ENCODE measurements at places on chromosomes 13 and 19. TPM values are rescaled to one million over a fixed set of nuclear protein-coding genes. Genes with fewer than 3 reads are reported as not detected.

GRCh38 chr13:103403148-103403740 is 337.0 kb upstream of the SLC10A2 start:
- DNase-seq: no peak

DNA sequence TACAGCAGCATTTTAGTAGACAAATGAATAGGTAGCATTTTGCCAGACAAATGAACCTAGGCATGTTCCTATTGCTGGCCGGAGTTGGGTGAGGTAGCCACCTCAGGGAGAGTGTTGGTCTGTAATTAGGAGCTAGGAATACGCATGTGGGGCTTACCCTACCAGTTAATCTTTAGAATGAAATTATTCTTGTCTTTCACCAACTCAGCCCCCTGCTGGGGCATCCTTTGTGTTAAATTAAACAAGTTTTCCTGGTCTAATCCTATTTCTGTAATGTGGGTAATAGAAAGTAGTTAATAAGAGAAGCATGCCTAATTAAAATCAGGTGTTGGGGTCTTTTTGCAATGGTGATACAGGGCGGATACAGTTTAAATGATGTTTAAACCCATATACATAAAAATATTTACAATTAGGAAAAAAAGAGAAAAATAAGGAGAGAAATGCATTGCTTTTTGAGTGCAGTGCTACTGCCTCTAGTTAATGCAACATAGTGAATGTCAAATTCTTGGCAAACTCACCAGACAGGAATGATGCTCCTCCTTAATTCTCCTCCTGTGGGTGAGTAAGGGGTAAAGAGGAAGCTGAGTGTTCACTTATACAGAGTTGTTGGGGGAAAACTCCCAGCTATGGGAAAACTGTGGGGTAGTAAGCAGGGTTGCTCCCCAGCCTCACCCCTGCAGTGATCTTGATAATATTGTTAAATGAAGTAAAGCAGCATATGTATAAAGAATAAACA is 276.4 kb upstream of the EDNRB start:
- DNase-seq: no peak

GRCh38 chr19:49741210-49741844 is 21.8 kb downstream of the TSKS start:
- no peak for DNase-seq

DNA sequence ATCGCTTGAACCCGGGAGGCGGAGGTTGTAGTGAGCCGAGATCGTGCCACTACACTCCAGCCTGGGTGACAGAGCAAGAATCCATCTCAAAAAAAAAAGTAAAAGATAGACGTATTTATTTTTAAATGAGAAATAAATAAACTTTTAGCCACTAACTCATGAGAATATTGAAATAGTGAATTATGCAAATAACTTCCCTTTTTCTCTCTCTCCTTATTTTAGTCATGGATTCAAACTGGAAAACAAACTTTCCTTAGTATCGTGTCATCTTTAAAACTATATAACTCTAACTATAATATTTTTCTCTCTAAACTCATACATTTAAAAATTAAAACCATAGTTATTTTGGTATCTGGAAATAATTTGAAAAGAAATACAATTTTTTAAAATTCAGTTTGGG is 96.1 kb downstream of the FRY start:
- DNase-seq: no peak

- no peak for DNase-seq
Observed at GRCh38 chr19:29173896-29174295, 39.1 kb downstream of the UQCRFS1 start.

DNA sequence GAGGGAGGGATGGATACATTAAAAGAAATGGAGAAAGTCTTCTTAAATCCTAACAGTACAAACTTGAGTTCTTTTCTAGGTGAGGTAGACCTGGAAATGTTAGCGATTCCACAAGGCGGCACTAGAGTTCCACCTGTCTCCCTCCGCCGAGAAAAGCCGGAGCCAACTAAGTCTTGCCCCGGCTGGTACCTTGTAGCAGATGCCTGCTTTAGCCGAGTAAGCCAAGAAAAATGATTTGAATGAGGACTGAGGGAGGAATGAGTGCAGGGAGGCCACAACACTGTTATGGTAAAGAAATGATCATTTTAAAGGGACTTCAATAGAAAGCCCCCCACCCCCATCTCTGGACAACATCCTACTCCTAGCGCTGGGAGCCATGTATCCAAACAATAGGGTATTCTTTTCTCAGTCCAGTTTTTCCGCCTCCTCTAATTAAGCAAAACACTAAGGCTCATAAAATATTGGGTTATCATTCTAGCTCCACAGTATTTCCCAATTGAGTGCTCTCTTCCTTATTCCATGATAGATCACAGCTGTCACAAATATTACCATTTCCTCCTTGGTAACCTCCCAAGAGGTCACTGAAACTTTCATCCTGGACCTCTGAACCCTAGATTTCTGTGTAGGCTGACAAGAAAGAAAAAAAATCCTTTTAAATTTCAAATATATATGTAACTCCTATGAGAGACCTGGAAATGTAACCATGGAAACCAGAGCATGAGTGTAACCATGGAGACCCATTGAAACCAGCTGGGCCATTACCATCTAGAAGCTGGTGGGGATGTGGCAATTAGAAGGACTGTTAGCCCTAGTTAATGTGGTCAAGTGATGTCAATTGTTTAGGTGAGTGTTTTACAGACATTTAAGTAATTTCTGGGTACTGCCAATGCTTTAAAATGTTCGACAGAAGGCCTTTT is 58.3 kb downstream of the GPALPP1 start:
- peak; percentile 91 for DNase-seq

GRCh38 chr13:88857256-88857655 is 1186.1 kb downstream of the SLITRK5 start:
- no peak for DNase-seq

- peak; percentile 89 for DNase-seq
Observed at GRCh38 chr13:20174656-20175405, 14.0 kb upstream of the GJA3 start.

- no peak for DNase-seq
Observed at GRCh38 chr13:85108356-85108755, 690.9 kb downstream of the SLITRK6 start.

DNA sequence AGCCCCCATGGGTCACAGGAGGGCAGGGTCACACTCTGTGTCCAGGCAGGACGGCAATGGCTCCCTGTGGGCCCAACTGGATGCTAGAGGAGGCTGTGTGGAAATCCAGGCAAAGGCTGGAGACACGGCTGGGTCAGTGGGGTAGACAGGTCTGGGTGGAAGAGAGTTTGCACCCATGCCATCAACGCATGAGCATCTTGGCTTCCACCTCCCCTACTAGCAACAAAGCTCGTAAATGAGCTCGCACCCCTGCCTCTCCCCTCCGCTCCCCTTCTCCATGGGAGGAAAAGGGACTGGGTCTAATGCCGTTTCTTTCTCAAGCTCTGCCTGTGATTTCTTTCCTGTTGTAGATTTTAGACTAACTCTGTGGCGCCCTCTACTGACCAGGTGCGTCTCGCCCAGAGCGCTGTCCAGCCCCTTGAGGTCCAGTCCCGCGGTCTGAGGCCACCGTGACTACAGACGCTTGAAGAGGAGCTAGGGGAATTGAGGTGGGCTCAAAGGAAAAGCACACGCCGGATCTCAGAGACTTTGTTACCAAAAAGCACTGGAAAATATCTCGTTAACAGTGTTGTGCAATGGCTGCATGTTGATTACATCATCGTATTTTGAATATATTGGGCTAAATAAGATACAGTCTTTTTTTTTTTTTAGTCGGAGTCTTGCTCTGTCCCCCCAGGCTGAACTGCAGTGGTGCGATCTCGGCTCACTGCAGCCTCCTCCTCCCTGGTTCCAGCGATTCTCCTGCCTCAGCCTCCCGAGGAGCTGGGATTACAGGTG is 50.7 kb upstream of the USP29 start:
- DNase-seq: peak; percentile 25

DNA sequence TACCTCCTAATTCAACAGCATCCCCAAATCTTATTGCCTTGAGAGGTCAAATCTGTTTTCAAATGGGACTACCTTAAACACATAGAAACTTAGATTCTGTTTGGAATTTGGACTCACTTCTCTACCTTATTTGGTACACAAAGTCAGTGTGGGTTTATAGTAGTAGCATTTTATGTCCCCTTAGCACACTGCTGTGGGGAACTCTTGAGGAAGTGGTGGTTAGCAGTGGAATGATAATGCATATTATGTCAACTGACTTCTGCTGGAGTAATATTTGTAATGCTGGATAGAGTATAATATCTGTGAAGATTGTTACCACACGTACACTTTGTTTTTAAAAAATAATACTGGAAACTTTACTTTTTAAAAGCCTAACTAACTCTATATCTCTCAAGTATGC is 386.3 kb downstream of the NDFIP2 start:
- DNase-seq: no peak

- DNase-seq: no peak
Observed at GRCh38 chr13:106090001-106090400, 445.5 kb downstream of the EFNB2 start.

- peak; percentile 87 for DNase-seq
Observed at GRCh38 chr19:58559275-58560006, 1.0 kb upstream of the UBE2M start.

DNA sequence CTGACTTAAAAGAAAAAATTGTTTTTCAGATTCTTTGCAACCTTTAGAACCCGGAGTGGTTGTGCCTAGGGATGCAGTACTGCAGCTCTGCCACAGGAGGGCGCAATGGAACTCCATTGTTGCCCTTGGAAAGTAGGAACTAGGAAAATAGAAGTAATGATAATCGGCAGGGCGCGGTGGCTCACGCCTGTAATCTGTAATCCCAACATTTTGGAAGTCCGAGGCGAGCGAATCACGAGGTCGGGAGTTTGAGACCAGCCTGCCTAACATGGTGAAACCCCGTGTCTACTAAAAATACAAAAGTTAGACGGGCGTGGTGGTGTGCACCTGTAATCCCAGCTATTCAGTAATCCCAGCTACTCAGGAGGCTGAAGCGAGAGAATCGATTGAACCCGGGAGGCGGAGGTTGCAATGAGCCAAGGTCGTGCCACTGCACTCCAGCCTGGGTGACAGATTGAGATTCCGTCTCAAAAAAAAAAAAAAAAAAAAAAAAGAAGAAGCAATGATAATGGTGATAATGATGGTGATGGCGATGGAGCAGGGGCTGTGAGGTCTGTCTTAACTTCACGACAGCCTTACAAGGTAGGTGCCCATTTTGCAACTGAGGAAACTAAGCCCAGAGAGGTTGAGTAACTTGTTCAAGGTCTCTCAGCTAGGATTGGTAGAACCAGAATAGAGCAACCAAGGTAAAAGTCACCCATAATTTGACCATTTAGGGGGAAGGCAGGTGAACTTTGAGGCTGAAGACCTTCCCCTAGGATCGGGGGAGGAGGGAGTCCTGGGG is 5.5 kb upstream of the ADAMTS10 start:
- DNase-seq: peak; percentile 83

Gene ZNF99
- total RNA-seq: not detected

Gene TMEM86B
- total RNA-seq: 6.8 TPM

Gene PLPPR3
- not detected for total RNA-seq

Gene ZNF667
- 0.29 TPM for total RNA-seq

Gene ADAMTSL5
- 0.95 TPM for total RNA-seq

Gene TMEM259
- 105 TPM for total RNA-seq

Gene RFPL4A
- total RNA-seq: not detected

Gene TBXA2R
- 0.41 TPM for total RNA-seq

Gene GAS6
- total RNA-seq: 1.7 TPM
